Stimulated activated naive CD8-positive, alpha-beta T cell treated with anti-CD3 and anti-CD28 coated beads, Interleukin-15, Interleukin-2, amounts not matched to agents 100 U/mL and 50 U/mL, for 24 hours (primary cell): ENCODE measurements at places on chromosomes 5 and 9.

GRCh38 chr9:81594415-81594814 lies 94.9 kb downstream of the TLE1 start:
- DNase-seq: no peak

- no peak for DNase-seq
These were observed 617.6 kb downstream of the IRX1 start for GRCh38 chr5:4212981-4213819.

GRCh38 chr9:122190597-122191381 lies 31.1 kb downstream of the MORN5 start:
- no peak for DNase-seq

DNA sequence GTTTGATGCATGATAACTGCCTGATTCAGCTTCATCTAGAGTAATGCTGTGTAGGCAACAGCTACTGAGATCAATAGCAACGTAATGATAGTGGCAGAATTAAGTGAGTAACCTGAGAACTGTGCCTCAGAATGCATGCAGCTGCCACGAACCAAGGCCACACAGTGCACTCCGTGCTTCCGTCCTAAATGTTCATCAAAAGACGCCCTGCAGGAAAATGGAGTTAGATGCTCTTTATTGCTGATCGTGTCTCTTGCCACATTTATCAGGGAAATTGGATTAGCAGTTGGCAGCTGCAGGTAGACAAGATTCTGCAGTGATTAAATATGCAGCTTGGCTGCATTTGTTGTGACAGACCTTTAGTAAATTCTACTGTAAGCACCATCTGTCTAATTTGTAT lies 107.7 kb upstream of the TLX3 start:
- DNase-seq: no peak

- no peak for DNase-seq
These were observed 159.6 kb downstream of the CACNA1B start for GRCh38 chr9:138037140-138037539.

GRCh38 chr9:78296201-78296892 lies 578 bp upstream of the PSAT1 start:
- peak; percentile 26 for DNase-seq

DNA sequence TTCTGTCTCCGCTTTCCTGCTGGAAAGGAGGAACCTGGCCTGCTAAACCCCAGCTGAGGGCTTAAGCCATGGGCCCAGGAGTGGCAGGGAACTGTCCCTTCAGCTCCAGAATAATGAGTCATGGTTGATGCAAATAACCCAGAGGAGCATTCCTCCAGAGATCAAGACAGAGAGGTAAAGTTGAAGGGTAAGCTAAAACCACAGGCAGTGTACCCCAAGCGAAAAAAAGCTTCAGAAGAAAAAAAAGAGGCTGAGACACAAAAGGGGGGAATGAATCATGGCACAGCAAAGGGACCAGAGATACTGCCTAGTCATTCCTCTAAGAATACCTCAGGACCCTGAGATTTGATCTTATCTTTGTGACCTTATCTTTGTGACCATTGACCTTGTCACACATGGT lies 199.5 kb upstream of the TAS2R1 start:
- no peak for DNase-seq

DNA sequence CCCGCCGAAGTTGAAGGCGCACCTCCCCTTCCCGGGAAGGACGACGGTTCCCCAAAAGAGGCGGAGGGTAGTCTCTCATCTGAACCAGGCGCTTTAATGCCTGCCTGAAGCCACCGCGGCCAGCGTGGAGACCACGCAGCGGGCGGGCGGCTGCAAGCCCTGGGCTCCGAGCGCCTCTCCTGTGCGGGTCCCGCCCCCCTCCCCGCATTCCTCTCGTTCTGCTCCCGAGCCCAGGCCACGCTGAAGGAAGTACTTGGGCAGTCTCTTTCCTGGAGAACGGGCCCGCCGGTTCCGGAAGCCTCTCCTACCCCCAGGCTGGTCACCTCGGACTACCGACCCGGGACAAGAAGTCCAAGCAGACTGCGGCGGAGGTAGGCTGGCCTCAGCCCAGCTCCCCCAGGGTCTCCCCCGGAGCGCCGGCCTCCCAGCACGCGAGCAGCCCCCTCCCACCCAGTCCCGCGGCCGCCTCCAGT lies 571 bp downstream of the PPIC start:
- peak; percentile 4 for DNase-seq

- DNase-seq: no peak
These were observed 18.8 kb upstream of the RPL26L1 start for GRCh38 chr5:172940268-172941066.

DNA sequence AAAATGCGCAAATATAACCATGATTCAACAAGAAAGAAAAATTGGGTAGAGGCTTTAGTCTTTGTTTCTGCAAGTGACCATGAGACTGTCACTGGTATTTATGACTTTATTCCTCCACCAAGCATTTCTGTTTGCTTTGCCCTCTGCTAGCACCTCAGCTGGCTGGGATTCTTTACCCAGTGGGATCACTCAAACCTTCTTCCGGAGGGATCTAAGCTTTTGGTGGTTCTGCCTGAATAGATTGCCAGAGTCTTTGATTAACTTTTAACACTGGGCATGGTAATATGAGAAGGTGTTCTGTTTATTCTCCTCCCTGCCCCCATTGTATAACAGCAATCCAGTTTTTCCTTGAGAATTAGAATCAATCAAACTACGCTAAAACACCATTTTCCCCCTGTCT lies 59.1 kb upstream of the FBN2 start:
- DNase-seq: no peak

- no peak for DNase-seq
These were observed 231.0 kb downstream of the FRMD3 start for GRCh38 chr9:83307066-83307724.

DNA sequence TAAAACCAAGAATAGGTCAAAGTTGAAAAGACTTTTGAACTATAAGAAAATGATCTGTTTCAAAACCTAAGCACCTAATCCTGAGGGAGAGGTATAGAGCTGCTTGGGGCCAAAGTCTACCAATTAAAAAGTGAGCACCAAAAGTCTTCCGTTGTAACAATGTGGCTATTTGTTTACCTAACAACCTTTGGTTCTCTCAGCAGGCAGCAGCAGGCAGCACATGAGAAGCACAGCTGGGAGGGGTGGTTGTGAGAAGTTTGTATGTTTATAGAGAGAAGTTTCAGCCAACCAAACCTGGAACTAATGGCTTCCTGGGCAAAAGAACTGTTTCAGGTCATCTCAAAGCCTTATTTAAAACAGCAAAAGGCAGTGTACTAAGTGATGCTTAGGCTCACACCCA lies 59.8 kb upstream of the TBC1D9B start:
- DNase-seq: no peak

- no peak for DNase-seq
These were observed 210.8 kb downstream of the NFIB start for GRCh38 chr9:14103115-14103514.

DNA sequence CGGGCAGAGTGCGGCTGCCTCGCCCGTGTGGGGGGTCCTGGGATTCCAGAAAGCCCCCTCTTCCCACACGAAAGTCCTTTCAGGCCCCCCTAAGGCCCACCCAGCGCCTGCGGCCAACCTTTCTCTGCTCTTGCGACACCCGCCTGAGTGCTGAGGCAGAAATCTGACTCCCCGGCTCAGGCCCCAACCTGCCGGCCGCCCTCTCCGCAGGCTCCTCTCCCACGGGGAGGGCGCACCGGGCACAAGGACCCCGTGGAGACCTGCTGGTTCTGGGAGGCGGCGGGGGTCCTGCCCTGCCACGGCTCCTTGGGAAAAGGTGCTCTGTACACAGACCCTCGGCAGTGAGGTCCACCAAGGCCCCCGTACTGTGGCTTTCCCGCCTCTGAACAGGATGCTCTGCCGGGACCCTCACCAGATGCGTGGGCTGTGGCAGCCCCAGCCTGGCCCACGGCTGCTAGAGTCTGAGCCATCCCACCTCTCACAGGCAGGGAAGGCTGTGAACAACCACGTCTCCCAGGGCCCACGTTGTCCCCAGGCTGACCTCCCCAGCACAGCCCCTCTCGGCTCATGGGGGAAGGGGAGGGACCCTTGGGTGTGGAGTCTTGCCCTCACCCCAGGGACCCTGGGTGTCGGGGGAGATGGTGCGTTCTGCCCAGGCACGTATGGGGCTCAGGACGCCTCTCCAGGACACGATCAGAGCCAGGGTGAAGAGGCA lies 41.5 kb upstream of the EGFL7 start:
- DNase-seq: no peak

DNA sequence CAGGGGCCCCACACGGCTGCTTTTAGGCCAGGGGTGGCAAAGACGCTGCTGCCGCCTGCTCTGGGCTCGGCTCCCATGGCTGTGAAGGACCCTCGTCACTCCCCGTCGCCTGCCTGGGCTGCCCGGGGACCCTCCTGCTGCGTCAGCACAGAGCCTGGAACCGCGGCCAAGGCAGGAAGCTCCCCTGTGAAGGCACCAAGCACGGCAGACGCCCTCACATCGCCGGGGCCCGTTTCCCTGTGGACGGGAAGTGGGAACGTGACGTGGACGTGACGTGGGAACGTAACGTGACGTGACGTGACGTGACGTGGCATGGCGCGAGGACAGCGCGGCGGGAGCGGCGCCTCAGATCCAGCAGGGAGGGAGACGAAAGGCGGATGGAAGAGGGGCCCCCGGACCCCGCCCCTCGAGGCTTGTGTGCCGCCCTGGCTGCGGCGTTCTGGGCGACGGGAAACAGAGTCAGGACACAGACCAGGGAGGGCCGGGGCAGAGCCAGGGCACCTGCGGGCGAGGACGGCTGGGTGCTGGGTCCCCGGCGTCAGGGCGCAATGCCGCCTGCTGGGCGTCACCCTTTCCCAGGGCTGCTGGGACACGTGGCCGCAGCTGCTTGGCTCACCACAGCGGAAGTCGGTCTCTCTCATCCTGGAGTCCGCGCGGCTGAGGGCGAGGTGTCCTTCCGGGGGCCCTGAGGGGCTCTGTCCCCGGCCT lies 53.1 kb downstream of the MRPL36 start:
- no peak for DNase-seq

GRCh38 chr5:36150676-36151433 lies 832 bp downstream of the LMBRD2 start:
- peak; percentile 65 for DNase-seq

GRCh38 chr5:71986101-71986500 lies 121.2 kb upstream of the MAP1B start:
- DNase-seq: no peak

- no peak for DNase-seq
These were observed 58.3 kb upstream of the SPATA31E1 start for GRCh38 chr9:87824216-87824875.

DNA sequence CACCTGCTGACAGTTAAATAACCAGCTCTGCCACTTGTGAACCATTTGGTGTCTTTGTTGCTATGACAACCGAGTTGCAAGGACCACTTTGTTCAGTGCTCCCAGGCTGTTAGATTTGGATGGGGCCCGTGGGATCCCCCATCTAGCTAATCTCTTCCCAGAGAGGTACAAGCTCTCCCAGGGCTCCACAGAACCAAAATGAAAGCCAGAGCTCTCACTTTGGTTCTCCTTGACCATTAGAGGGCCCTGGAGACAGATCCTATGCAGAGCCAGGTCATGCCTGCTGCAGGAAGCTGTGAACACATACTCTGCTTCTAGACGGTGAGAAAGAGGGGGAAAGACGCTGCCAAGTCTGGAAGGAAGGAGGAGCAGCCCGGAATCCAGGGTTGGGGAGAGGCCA lies 224.6 kb downstream of the GABBR2 start:
- DNase-seq: no peak

DNA sequence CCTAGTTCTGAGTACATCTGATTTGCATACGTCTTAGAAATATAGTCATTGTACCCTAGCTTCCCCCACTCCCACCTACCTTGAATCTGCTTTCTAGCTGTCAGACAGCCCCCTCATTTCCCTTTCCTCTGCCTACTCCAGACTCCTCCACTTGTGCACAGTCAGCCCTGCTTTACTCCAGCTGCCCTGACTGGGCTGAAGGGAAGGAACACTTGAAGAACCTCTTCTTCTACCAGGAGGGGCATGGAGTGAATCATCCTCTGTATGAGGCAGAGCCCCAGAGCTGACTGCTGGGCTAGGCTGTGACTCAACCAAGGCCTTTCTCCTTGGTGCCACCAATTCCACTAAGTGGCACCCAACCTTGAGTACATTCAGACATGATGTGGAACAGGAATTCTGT lies 18.1 kb upstream of the ZFR start:
- peak; percentile 47 for DNase-seq

DNA sequence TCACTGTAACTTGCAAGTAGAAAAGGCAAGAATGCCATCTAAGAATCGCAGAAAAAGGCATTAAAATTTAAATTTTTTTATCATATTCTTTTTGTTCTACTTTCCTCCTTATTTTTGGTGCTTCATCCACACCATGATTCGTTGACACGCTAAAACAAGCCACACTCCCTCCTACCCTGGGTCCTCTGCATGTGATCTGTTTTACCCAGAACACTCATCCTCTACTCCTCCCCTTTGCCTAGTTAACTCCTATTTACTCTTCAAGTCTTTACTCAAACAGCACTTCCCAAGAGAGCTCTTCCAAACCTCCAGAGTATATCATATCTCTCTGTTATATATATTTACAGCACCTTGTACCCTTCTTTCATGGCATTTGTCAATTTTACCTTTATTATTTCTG lies 61.4 kb upstream of the SRP19 start:
- DNase-seq: no peak

DNA sequence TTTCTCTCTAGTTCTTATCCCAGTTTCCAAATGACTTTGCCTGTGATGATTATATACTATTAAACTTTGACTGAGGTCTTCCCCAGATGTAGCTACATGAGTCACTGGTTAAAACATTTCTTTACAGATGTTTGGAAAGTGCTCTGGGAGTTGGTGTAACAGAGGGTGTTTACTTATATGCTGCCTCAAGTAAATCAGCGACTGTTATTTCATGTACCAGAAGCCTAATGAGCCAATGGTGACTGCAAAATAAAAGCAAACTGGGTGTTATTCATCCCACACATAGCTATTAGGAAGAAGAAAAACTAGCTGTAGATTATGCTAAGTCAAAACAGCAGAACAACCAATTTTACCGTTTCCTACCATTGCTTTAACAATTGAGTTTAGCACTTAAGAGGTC lies 929.7 kb upstream of the SEMA6A start:
- no peak for DNase-seq

- peak; percentile 6 for DNase-seq
These were observed 194.6 kb downstream of the OLFM1 start for GRCh38 chr9:135281791-135282737.

DNA sequence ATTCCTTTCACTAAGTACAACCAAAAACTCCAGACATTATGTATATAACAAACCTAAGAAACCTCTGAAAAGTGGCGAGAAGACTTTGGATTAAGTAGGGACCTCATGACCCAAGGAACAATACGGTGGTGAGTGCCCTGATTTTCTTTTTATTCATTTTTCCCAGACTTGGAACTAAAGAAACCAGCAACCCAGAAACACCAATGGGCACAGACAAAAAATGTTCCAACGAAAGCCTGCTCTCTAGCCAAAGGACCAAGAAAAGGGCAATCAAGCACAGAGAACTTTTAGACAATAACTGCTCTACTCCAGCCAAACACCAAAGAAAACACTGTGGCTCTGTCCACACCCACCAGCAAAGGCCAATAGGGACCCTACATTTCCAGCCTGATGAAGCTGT lies 66.2 kb upstream of the SSBP2 start:
- no peak for DNase-seq

DNA sequence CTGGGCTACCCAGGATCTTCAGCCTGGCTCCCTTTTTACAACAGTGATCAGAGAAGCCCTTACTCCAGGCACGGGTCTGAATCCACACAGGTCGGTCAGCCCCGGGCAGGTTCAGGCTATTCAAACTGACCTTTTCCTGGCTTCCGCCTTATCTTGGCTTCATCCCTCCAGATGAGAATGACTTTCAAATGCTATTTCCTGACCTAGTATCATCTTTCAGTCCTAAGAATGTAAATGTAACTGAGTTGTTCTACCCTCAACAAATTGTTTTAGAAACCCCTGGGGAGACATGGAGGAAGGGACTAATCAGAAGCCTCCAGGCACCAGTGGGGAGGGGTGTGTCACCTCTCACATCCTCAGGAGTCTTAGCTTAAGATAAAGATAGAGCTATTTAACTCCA lies 213.2 kb downstream of the EPB41L4A start:
- DNase-seq: no peak
